ENCODE measurements at places on chromosomes 5 and 9. TPM values are rescaled to one million over a fixed set of nuclear protein-coding genes. Genes with fewer than 3 reads are reported as not detected.

CD72 gene
- 125 TPM for total RNA-seq

IL13 gene
- total RNA-seq = 0.27 TPM

GRCh38 chr5:122656160-122656559, 118.7 kb upstream of the SNX2 start:
- H3K27me3 ChIP-seq = no peaks in the 10 kb centered on the region
- H3K4me3 ChIP-seq = no peak overlapping the region
- no peaks in the 10 kb centered on the region for H3K36me3 ChIP-seq
- DNase-seq = no peak
- peaks cover 13% of the 10 kb centered on the region for H3K4me1 ChIP-seq

DNA sequence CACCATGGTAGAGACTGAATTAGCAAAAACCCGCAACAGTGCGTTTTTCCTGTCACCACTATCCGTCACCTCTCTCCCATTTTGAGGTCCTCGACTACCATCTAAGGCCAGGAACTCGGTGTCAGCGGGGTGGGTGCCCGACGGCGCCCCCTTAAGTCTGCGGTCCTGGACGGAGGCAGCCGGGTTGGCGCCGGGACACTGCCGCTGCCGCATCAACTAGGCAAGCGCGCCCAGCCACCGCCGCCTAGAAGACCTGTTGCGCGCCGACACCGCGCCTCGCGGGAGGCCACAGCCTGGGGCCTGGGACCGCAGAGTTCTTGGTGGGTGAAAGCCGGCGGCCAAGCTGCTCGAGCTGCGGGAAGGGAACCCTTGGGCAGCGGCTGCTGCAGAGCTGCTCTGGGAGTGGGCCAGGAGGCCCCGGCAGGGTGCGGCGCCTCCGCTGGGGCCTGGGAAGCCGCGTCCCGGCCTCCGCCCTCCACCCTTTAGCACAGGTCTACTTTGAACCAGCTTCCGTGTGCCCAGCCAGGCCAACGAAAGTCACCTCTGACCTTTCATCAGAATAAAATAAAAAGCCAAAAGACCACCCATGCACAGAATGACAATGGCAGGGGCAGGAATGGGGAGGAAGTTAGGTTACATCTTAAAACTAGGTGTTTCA, 3.5 kb downstream of the FOXB2 start:
- H3K27ac ChIP-seq = no peak overlapping the region
- no peaks in the 10 kb centered on the region for H3K36me3 ChIP-seq
- H3K27me3 ChIP-seq = peaks cover 64% of the 10 kb centered on the region
- H3K4me1 ChIP-seq = peaks cover 25% of the 10 kb centered on the region
- H3K4me3 ChIP-seq = no peak overlapping the region

GRXCR2 gene
- not detected for total RNA-seq

All from activated B cell treated with CpG ODN at 0.5 μM for 24 hours (primary cell).